Stimulated activated CD8-positive, alpha-beta memory T cell treated with anti-CD3 and anti-CD28 coated beads, Interleukin-7, amount 100 ng/mL, for 4 hours (primary cell): ENCODE measurements at places on chromosomes 6 and 20.

DNA sequence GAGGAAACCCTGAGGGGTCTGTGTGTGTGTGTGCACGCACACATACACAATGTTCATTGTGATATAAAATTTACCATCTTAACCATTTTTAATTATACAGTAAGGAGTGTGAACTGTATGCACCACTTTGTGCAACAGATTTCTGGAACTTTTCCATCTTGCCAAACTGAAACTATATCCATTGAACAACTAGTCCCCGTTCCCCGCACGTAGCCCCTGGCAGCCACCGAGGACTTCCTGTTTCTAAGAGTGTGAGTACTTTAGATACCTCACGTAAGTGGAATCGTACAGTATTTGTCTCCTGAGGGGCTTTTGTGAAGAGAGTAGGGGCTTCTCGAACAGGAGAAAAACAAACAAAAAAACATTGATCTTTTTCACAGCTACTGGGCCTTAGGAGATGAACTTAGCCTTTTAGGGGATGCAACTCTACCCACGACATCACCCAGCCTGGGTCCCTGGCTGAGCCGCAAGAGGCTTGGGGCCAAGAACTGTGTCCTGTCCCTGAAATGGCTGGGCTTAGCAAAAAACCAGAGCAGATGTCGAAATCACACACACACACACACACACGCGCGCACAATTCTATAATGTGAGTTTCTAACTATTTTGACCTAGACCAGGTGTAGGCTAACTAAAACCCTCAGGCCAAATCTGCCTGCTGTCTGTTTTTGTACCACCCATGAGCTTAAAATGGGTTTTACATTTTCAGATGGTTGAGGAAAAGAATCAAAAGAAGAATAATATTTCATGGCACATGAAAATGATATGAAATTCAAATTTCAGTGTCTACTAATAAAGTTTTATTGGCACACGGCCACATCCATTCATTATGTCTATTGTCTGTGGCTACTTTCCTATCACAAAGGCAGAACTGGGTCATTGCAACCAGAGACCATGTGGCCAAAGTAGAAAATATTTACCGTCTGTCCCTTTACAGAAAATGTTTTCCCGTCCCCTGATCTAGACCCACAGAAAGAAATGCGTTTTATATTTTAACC, 144.2 kb downstream of the EYA2 start:
- DNase-seq = no peak

- DNase-seq = no peak
These were observed 1.3 kb upstream of the OCSTAMP start for GRCh38 chr20:46551522-46552381.

GRCh38 chr6:55016261-55016660, 158.1 kb upstream of the HCRTR2 start:
- no peak for DNase-seq

- DNase-seq = no peak
These were observed 189.0 kb downstream of the BTBD9 start for GRCh38 chr6:38450717-38451116.

GRCh38 chr6:156336089-156336488, 441.1 kb upstream of the ARID1B start:
- no peak for DNase-seq

DNA sequence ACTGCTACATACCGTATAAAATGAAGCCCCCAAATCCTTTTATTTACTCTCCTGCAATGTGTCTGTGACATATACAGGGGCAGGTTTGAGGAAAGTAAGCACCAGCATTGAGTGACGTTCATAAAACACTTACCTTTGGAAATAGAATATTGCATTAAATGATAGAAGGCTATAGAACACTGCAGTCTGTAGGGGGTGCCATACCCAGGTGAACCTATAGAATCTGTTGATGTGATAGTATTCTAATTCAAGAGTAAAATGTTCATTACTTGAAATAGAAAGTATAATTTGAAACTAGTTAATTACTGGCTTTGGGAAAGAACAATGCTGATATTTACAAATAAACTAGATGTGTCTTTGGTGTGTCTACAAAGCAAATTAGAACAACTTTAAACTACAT, 47.0 kb upstream of the PRL start:
- DNase-seq = no peak

- DNase-seq = no peak
These were observed 335.7 kb downstream of the NRN1 start for GRCh38 chr6:5670811-5671561.

- DNase-seq = no peak
These were observed 70.3 kb downstream of the MYLK4 start for GRCh38 chr6:2680264-2680922.

DNA sequence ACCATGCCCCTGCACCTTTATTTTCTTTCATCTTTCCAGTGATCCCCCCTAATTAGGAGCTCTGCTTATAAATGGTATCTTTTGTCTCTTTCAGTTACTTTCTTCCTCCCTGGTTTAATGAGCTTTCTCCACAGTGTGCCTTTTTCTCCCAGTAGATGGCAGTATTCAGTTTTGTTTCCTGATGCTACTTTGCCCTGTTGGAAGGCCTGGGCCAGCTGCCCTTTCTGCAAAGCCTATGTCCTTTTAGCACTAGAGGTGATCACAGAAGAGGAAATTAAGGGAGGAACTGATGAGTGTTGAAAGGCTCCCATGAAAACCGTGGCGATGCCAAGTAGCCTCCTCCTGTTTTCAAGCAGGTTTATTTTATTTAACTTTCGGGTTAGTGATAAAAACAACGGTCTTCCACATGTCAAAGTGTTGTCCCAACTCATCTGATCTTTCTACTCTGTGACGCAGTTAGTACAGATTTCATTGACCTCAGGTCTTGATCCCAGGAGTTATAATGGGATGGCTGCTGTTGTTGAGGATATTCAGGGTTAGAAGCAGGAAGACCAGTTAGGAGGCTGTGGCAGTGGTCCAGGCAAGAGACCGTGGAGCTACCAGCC, 184.2 kb upstream of the BMP2 start:
- no peak for DNase-seq

- DNase-seq = no peak
These were observed 9.4 kb upstream of the HDDC2 start for GRCh38 chr6:125310994-125311649.

- DNase-seq = no peak
These were observed 10.5 kb upstream of the RAMACL start for GRCh38 chr6:166596776-166597507.

DNA sequence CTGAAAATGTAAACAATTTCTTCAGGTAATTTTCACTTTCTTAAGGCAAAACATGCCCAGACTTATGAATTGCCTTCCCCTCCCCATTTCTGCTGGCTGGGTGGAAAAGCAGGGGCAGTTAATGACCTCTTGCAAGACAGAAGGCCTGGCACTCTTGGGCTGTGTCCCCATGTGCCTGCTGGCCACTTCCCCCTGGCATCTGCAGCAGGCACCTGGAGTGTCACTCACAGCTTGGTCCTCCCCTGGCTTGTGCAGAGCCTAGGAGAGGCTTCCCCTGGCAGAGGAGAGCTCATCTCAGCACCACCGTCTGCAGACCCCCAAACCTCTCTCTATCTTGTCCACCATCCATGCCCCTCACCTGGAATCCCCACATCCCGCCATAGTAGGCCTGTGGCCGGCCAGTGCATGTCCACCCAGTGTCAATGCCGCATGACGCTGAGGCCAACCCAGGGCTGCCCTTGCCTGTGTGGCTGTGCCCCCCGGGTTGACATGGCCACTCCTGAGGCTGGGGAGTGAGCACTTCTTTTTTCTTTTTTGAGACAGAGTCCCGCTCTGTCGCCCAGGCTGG, 83.5 kb upstream of the SLC22A23 start:
- DNase-seq = no peak
